ENCODE measurements at places on chromosomes 12 and 14. TPM values are rescaled to one million over a fixed set of nuclear protein-coding genes. Genes with fewer than 3 reads are reported as not detected.

IFI27L2 gene
- 76.5 TPM for total RNA-seq

LGALS3 gene
- total RNA-seq = 56.2 TPM

GRCh38 chr12:76272287-76272686, 75.9 kb downstream of the BBS10 start:
- no peak for DNase-seq

DNA sequence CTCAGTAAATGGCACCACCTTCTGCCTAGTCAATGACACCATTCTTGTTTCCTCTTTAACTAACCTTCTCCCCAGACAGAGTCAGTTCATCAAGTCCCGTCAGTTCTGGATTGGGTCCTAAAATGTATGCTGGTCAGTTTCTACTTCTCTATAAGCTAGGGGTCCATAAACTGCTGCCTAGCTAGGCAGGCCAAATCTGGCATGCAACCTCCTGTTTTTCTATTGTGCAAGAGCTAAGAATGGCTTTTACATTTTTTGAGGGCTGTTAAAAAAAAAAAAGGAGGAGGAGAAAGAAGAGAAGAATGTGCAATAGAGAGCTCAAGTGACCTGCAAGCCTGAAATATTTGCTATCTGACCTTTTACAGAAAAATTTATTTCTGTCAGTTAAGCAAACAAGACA, 6.4 kb upstream of the TMED10 start:
- DNase-seq = peak; percentile 13

GRCh38 chr12:62843716-62844115, 91.2 kb downstream of the PPM1H start:
- no peak for DNase-seq

DNA sequence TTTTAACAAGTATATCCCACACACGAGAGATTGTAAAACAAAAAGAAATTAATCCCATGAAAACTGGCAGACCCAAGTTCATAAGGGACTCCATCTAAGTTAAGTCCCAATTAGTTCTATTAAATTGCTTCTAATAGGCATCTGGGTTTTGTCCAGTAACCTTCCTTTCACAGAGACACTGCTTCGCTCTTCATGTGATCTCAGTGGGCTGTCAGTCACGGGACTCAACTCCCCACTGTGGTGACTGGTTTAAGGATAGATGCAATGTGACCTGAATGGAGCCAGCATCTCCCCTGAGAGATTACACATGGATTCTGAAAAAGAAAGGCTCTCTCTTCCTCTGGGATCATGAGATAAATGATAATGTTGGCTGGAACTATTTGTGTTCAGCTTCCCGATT, 96.4 kb downstream of the GAS2L3 start:
- no peak for DNase-seq

DNA sequence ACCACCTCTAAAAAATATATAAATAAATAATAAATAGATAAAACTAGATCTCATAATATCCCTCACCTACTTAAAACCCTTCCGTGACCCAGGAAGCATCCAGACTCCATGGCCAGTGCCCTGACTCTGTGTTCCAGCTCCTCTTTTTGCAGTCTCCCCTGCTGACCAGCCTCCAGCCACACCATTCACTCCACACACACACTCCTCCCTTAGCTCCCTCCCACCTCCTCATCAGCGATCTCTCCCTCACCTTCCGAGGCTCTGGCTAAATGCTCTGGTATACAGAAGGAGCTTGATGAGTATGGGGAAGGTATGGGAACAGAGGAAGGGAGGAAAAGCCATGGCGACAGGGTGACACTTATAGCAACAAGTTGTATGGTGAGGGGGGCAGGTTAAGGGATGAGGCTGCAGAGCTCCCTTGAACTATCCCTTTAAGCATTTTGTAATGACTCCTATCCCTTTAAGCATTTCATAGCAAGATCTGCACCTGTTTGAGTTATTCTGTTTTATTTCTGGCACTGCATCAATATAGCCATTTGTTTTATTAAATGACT, 26.1 kb upstream of the EIF4B start:
- no peak for DNase-seq

- DNase-seq = peak; percentile 45
These were observed 71.5 kb downstream of the VWF start for GRCh38 chr12:6052940-6053329.
